ENCODE measurements at places on chromosomes 2 and 18.
A peak's percentile ranks its signal among the peaks of the same experiment; 100 is the strongest.

DNA sequence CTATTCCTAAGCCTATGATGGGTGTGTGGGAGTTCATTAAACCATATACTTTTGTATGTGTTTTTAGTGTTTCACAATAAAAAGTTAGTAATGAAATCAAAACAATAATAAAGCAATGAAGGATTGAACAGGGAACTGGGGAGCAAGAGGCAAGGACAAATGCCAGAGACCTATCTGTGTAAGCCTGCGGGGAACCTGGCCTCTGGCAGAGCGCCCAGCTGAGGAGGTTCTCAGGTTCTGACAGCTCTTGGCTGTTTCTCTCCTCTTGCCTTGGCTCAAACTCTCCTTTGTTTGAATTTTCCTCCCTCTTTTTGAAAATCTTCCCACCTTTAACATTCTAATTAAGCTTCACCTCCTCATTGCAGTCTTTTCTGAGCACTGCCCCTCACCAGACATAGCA lies 200.0 kb upstream of the NCKAP5 start:
- DNase-seq: no peak

DNA sequence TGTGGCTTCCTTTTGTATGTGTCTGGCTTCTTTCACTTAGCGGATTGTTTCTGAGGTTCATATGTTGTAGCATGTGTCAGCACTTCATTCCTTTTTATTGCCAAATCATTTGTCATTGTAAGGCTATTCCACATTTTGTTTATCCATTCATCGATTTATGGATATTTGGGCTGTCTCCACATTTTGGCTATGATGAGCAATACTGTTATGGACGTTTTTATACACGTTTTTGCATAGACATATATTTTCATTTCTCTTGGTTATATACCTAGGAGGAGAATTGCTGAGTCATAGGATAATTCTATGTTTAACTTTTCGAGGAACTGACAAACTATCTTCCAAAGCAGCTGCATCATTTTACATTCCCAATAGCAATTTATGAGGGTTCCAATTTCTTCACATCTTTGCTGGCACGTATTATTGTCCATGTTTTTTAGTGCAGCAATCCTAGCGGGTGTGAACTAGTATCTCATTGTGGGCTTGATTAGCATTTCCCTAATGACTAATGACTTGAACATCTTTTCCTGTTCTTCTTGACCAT lies 48.1 kb upstream of the TBC1D8 start:
- DNase-seq: peak; percentile 77

GRCh38 chr2:218323526-218324472 lies 31.5 kb upstream of the TMBIM1 start:
- DNase-seq: peak; percentile 25

DNA sequence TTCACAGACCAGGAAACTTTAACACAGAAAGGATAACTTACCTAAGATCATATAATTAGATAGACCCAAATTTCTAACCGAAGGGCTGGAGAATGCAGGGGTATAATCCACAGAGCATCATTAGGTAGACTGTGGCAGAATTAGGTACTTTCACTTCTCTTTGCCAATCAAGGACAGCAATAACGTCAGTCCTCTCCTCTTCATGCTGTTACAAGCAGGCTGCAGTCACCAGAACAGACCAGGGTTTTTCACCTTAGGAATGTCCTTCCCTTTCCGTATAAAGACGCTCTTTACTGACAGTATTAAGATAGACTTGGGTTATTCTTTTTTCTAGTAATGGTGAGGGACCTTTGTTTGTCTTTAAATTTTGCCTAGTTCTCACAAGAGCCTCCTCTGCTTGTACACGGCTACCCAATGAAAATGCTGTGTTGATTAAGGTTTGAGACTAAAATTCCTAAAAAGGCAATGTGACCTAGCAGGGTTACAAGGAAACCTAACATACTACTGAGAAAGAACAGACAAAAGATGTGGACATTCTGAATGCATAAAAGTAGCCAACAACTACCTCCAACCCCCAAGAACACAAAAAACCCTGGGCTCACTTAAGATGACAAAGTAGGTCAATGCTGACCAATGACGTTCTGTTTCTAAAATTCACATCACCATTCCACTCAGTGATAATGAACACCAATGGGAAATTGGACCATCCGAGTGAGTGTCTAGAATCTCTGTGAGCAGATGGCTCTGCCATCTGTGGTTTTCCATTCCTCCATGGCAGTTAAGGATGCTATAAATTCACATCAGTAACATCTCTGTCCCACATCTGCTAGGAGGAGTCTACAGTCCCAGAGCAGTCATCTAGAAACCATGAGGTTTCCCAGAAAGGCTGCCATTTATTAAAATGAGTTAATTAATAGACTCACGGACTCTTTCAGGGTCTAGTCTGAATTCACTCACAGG lies 2.1 kb downstream of the PDIA6 start:
- no peak for DNase-seq

DNA sequence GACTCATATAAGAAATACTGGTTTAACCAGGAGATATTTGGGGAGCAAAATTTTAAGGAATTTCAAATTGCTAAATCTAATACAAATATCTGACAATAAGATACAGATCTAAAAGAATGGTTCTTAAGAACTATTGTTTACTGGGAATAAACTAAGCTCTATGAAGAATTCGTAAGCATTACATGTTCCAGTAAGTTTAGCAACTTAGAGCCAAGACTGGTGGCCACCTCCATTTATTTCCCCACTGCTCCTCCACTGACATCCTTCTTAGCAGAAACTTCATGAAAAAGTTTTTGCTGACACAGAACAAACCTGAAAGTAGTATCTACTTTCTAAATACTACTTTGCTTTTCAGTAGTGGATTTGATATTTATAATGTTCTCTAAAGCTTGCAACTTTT lies 83.0 kb downstream of the ACSL3 start:
- DNase-seq: no peak

- DNase-seq: no peak
Measured at GRCh38 chr2:142462306-142462705, 331.5 kb upstream of the LRP1B start.

GRCh38 chr2:120347396-120348060 lies 1.6 kb downstream of the INHBB start:
- no peak for DNase-seq

GRCh38 chr2:204260901-204261300 lies 284.4 kb upstream of the PARD3B start:
- no peak for DNase-seq

DNA sequence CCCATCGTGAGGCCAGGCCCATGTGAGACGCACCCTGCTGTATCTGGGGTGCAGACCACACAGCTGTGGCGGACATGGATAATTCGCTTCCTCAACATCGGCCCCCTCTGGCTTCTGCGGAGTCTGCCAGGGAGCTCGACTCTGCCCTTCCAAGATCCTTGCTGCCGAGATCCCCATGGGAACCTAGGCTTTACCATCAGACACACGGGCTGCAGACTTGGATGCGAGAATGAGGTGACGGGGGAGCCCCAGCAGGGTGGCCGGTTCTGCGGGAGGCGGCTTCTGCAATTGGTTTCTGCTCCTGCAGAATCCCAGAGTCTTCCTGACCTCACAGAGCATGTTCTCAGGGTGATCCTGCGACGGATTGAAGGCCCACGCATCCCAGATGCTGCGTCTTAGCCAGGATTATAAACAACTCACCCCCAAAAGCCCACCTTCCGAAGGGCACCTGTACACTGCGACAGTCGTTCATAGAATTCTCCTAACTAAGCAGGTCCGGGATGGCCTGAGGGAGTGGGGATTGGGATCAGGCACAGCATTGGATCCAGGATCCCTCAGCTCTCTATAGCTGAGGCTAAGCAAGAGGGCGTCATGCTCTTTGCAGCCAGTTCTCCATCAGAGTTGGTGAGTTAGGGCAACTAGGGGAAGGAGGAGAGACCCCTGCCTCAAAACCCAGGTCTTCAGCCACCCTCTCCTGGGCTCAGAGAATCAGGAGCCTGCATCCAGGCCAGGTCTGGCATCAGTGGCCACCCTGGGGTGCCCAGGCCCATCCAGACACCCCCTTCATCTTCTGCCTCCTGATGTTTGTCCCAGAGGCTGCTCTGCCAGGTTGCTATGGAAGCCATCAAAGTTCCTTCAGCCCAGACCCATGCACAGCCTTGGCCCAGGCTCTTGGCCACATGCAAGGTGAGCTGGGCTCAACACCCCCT lies 74.7 kb upstream of the SNTG2 start:
- no peak for DNase-seq

GRCh38 chr2:217064234-217065011 lies 204.6 kb upstream of the TNP1 start:
- no peak for DNase-seq

DNA sequence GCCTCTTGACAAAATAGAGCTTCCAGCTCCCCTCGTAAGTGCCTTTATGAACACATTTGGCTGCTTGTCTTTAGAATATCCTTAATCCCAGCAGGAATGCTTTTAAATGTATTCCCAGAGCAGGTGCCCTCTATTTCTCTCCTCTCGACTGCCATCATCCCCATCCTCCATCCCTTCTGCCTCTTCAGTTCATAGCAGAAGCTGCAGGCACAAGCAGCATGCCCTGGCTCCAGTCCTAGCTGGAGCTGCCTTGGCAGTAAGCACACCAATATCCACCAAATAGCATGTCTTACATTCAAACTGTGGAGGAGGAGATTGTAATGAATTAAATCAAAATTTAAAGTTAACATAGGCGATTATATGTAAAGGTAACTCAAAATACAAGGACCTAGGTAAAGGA lies 891.3 kb upstream of the SLC39A10 start:
- DNase-seq: no peak

- no peak for DNase-seq
Measured at GRCh38 chr2:60976875-60977561, 40.5 kb upstream of the PEX13 start.

DNA sequence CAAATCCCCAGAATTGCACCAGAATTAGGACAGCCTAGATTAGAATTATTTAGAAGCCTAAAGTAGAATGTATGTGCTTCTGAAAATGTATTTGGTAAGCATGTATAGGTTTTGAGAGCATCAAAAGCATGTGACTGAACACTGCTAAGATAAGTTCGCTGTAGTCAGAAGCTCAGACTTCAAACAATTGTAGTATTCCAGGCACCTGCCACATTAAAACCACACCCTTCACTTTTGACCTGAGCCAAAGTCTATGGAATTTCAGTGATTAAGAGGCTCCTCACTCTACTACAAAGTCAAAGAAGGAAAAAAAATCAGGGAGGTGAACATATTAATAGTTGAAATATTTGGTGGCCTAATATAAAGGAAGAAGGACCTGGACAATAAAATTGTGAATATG lies 8.2 kb downstream of the KCNJ3 start:
- DNase-seq: no peak

DNA sequence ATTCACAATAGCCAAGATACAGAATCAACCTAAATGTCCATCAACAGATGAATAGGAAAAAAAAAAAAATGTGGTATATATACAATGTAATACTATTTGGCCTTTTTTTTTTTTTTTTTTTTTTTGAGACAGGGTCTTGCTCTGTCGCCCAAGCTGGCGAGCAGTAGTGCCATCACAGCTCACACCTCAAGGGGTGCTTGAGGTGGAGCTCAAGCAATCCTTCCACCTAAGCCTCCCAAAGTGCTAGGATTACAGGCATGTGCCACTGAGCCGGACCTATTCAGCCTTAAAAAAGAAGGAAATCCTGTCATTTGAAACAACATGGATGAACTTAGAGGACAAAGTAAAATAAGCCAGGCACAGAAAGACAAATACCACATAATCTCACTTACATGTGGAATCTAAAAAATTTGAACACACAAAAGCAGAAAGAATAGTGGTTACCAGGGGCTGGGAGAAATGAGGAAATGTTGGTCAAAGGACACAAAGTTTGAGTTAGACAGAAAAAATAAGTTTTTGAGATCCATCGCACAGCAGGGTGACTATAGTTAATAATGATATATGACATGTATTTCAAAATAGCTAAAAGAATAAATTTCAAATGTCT lies 26.0 kb downstream of the TLK1 start:
- no peak for DNase-seq

GRCh38 chr2:29056452-29056851 lies 17.9 kb downstream of the PCARE start:
- DNase-seq: no peak

Data from fibroblast of skin of left biceps (primary cell).